ENCODE measurements at places on chromosomes 6 and 20.

DNA sequence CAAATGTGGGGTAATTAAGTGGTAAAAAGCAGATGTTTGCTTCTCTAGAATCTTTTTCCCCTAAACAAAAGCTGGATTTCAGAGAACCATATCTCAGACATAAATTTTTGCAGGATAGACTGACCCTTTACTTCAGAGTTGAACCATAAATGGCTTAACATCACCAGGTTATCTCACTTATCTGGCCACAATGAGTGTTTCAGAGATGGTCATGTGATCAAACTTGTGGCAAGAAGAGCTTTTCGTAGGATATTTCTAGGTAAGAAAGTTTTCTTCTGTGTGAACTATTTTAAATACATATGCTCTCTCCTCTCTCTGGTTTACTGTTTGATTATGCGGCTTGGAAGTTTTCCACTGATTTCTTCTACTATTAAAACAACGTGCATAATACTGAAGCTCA is 270.2 kb upstream of the TFAP2D start:
- DNase-seq = no peak

- no peak for DNase-seq
Measured at GRCh38 chr6:106872049-106872448, 102.5 kb downstream of the CD24 start.

DNA sequence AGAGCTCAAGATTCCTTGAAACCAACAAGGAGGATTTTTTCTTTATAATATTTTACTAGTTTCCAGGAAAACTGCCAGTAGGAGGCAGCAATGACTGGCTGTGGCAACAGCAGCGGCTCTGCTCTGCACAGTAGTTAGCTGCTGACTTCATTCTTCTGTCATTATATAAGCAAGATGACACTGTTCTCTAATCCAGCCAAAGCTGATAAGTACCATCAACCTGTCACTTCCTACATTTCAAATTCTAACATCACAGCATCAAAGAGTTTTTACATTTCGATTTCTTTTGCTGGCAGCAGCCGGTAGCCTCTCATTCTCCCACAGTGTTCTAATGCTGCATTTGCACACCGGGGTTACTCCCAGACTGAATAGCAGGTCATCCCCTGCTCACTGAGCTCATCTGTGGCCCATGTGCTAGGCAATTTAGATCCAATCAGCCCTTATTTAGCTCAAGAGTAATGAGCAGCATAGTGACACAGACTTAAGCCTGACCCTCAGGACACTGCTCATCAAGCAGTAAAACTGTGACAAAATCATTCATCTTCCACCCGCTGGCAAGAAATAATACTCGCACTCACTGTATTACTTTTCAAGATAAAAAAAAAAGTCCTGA is 67.8 kb downstream of the MMS22L start:
- DNase-seq = peak; percentile 3

- DNase-seq = no peak
Measured at GRCh38 chr6:53119349-53119748, 29.3 kb downstream of the GCM1 start.

DNA sequence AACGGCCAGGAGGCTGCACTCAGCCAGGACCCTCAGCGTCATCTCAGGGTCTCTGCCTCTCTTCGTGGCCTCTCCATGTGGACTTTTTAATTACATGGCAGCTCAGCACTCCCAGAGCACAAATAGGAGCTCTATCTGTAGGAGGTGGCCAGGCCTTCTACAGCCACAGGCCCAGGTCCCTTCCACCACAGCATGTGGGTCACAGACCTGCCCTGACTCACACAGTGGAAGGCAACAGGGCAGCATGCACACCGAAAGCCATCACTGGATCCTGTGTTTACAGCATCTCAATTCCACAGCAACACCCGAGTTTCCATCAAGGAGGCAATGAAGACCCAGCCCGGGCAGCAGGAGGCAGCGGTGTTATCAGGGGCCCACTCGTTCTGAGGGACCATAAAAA is 65.8 kb upstream of the CD93 start:
- DNase-seq = no peak

- no peak for DNase-seq
Measured at GRCh38 chr6:74134327-74134726, 438.3 kb downstream of the CD109 start.

DNA sequence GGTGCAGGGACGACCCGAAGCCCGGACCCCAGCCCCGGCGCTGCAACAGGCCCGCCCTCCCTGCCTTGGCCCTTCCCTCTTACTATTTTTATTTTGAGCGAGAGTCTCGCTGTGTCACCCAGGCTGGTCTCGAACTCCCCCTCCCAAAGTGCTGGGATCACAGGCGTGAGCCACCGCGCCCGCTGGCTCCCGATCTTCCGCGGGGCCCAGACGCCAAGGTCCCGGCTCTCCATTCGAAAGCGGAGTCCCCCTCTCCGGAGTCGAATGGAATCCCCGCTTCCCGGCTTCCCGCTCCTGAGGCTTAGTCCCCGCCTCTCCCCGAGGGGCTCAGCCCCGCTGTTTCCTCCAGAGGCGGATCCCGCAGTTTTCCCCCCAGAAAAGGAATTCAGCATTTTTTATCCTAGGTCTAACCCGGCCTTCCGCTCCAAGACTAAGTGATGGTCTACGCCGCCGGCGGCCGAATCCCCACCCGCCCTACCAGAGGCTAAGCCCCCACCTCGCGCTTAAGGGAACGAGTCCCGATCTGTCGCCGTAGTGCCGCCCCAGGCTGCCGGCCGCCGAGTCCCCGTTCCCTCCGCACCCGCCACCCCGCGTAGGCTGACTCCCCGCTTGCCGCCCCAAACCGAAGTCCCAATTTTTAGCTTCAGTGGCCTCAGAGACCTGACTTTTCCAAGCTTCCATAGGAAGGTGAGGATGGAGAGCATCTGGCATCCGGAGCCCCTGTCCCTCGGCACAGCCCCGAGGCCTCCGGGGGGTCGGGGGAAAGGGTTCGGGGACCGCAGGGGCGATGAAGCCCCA is 11.5 kb upstream of the TMC2 start:
- peak; percentile 63 for DNase-seq

DNA sequence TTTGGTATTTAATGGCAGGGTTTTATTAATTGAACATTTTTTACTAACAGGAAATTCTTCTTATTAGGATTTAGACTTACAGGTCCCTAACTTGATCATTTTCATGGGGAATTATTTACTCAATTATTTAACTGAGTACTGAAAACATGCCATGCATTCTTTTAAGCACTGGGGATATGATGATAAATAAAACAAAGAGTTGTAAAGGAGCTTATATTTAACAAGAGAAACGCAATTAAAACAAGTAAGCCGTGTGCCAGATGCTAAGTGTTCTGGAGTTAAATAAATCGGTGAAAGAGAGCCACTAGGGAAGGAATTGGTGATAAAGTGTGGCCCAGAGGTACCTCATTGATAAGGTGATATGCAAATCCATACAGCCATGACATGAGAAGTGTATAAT is 214.2 kb upstream of the HTR1E start:
- DNase-seq = no peak

DNA sequence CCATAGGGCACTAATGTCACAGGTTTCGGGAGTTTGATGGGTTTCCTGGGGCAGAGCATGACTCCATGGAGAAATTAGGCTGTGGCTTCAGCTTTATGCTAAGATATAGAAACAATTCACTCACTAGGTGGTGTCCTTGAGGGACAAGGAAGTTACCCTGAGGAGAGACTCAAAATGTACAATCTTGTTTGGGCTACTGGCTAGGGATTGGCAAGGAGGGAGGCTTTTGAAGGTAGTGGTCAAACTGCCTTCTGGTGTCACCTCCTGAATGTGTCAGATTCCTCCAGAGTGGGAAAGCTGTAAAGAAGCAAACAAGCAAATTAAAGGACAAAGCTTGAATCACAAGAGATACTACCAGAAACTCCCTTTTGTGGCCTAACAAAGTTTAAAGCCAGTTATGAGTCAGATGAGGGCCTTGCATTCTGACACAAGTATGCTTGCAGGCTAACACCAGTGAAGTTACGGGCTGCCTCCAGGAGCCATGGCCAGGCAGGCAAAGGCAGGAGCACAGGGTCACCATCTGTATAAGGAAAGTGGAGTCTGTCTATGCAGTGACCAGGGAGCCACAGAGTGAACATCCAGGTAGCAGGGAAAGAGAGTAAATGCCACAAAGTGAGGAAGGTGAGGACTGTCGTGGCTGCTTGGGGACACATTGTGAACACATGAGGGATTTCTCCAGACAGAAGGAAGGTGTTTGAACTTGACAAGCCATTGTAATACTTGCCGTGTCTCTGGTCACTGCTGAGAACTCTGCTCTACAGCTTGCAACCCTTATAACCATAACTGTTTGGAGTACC is 107.7 kb upstream of the DTNBP1 start:
- DNase-seq = no peak

GRCh38 chr20:34693414-34693813 is 10.7 kb upstream of the TP53INP2 start:
- no peak for DNase-seq

GRCh38 chr20:17992224-17992637 is 23.4 kb downstream of the MGME1 start:
- DNase-seq = no peak

- DNase-seq = no peak
Measured at GRCh38 chr6:143078468-143079324, 18.0 kb downstream of the AIG1 start.

GRCh38 chr20:44087857-44088120 is 99.2 kb downstream of the JPH2 start:
- DNase-seq = no peak

DNA sequence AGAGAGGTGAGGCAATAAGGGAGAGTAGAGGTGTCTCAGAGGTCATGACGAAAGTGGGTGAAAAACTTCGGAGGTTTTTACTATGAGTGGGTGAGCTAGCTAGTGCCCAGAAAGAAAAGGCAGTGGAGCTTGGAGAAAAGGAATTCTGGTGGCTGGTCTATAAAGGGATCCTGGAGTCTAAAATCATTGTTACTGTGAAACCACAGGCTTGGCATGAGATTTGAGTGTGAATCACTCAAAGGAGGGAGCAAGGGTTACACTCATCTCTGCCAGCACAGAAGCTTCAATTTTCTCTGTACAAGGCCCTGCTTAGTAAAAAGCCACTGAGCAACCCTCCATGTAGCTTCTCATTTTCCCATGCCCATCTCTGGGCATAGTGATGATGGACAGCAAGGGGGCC is 47.5 kb downstream of the CD83 start:
- DNase-seq = no peak

DNA sequence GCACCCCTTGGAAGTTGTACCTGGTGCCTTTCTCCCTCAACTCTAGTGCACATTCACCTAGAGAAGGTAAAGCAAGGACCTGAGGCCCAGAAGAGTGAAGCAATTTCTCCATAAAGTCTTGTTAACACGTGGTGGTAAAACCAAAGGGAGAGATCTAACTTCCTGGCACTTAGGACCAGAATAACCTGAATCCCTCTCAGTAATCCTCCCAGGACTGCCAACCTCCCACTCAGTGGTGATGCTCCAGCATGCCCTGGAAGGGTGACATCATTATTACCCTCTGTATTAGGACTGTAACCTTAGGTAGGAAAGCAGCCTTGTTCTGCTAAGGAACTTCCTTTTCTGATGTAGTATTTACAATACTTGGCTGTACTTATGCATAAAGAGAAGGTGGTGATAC is 330.6 kb upstream of the MARCKS start:
- DNase-seq = no peak

DNA sequence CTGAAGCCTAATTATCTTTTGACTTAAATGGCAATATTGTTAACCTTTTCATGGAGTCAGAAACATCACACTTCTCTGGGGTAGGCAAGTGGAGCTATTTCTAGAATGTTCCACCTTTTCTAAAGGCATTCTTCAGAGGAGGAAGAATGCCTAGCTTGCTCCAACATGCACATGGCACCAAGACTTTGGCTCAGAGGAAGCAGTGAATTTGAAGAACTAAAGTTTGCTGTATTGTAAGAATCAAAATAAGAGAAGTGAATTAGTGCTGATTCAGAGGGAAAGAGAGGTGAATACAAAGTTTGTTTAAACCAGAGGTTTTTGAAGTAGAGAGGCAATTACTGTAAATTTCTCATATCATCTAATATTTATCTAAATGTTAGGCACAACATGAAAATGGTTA is 92.2 kb downstream of the SOBP start:
- DNase-seq = no peak

DNA sequence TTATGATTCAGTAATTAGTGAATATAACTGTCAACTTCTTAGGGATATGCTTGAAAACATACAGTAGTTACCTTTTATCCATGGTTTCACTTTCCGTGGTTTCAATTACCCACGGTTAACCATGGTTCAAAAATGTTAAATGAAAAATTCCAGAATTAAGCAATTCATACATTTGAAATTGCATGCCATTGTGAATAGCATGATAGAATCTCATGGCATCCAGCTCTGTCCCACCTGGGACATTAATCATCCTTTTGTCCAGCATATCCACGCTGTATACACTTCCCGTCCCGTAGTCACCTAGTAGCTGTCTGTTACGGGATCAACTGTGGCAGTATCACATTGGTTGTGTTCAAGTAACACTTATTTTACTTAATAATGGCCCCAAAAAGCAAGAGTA is 781.7 kb upstream of the CITED2 start:
- DNase-seq = no peak

DNA sequence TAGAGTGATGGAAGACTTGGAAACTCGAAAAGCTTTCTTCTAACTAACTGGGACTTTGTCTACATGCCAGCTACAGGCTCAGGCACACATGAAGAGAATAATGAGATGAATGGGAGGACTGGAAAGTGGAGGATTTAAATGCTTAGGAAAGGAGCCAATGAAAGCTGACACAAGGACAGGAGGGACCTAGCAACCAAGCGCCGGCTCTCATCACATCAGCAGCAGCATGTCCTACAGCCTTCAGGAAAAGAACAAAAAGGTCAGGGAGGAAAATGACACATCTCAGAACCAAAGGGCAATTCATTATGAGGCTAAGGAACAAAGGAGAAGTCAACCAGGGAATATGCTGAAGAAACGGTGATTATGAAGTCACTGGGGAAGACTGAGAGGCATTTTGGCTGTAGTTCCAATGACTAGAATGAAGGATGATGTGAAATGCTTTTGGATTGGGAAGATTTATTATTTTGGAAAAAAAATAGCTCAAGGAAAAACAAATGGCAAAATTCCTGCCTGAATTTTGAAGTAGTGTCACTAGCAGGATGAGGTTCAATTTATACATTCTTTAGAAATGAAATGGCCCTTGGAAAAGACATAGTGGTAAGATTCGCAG is 5.7 kb downstream of the BACH2 start:
- no peak for DNase-seq

DNA sequence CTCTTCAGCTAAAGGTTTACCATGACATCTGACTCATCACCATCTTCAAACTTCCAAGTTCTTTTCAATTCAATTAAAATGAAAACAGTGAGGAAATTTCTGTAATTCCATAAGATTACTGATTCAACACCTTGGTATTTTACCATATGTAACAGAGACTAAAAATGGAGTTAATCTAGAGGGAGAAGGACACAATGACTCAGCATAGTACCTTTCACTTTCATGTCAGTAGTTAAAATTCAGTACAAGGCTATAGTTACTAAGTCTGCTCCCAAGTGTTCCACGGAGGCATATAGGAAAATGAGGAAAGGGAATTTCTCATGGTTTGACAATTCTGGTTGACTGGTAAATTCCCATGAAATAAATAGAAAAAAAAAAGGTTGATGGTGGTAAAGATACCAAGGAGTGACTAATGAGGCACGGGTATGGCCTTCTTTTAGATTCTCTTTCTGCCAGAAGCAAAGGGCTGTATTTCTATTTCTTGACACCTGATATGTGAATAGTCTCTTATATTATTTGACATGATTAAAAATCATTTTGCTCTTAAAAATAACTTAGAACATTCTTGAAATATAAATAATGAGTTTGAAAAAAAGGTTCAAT is 526.7 kb upstream of the ADGRB3 start:
- DNase-seq = no peak
